AG09319 (cell line): ENCODE measurements at places on chromosomes 4 and X.

- no peak for DNase-seq
Measured at GRCh38 chr4:25535278-25535677, 120.4 kb upstream of the SLC34A2 start.

DNA sequence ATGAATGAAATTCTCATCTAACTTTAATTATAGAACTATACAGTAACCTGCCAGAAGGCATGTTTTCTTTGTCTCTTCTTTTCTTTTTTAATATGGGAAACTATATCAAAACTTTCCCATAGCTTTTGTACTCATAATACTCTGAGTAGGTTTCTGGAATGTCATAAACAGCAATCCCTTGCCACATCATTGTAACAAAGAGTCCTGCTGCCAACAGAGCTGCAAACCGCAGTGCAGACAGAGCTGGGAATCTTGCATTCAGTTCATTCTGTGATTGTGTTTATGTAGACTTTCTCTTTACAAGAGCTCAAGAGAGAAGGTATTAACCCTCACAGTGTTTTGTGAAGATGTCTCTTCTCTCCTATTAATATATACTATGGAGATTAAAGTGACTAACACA lies 304.4 kb upstream of the SLIT2 start:
- DNase-seq: peak; percentile 16

DNA sequence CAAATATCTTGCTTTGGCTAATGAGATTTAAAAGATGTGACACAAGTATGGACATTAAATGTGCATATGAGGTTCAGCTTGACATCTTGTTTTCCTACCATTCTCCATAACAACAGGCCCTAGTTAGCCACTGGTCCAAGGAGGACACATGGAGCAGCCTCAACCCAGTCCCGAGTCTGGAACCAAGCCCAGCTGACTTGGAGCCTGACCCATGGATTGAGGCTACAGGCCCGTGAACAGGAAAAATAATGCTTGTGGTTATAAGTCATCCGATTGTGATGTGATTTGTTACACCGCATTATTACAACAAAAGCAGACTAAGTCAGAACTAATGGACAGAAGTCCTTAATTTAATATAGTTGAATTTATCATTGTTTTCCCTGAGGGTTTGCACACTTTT lies 123.2 kb upstream of the BANK1 start:
- no peak for DNase-seq

- no peak for DNase-seq
Measured at GRCh38 chr4:162909952-162910351, 256.7 kb downstream of the NAF1 start.

DNA sequence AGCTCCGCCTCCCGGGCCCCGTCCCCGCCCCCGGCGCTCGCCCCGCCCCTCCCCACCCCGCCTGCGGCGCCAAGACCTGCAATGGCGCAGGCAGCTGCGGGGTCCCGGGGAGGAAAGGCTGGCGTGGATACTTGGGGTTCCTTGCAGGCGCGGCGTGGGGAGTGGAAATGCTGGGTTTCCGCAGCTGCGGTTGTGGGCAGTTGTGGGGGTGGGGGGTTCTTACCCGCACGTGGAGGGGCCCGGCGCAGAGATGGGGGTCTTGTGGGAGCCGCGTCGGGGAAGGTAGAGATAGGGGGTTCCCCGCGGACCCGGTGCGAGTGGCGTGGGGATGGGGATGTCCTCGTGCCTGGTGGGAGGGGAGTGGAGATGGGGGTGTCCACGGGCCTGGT lies 680 bp upstream of the ASMTL start:
- peak; percentile 32 for DNase-seq
